Daoy (cell line): ENCODE measurements at places on chromosomes 16 and 17. TPM values are rescaled to one million over a fixed set of nuclear protein-coding genes. Genes with fewer than 3 reads are reported as not detected.

DNA sequence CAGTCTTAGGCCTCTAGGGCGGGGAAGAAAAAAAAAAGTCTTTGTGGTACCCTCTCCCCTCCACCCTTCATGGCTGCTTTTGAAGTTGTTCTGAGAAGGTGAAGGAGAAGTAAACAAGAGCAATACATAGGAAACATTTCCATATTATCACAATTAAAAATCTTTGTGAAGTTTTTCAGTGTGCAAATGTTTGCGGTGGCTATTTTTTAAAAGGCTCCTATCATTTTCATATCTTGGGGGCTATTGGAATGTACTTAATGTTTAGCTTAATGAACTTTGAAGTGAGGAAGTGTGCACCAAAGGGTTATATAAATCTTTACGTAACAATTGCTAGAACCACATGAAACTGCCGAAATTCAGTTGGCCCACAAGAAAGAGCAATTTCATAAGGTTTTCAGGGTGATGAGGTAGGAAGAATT is 7.6 kb downstream of the NOL11 start:
- no peak for DNase-seq

GRCh38 chr17:58305626-58306025 is 23.0 kb downstream of the TSPOAP1 start:
- no peak for DNase-seq

DNA sequence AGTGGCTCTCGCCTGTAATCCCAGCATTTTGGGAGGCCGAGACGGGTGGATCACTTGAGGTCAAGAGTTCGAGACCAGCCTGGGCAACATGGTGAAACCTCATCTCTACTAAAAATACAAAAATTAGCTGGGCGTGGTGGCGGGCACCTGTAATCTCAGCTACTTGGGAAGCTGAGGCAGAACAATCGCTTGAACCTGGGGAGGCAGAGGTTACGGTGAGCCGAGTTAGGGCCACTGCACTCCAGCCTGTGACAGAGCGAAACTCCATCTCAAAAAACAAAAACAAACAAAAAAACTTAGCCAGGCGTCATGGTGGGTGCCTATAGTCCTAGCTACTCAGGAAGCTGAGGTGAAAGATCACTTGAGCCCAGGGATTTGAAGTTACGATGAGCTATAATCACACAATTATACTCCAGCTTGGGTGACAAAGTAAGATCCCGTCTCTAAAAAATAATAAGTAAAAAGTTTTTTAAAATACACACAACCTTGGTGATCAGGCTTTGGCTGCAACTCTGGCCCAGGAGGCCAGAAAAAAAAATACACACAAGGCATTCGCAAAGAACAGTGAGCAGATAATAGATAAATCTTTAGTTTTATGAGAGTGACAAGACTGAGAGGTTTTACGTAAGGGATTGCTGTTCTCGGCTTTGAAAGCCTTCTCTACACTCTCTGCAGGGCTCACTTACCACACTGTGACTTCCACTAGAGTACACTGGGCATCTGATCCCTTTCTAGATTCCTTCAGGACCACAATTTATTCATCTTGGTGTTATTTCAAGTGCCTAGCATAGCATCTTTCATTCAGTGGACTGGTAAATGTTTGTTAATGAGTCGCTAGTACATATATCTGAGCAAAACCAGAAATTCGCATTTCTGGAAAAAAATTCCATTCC is 5.9 kb downstream of the GSPT1 start:
- DNase-seq: no peak

DNA sequence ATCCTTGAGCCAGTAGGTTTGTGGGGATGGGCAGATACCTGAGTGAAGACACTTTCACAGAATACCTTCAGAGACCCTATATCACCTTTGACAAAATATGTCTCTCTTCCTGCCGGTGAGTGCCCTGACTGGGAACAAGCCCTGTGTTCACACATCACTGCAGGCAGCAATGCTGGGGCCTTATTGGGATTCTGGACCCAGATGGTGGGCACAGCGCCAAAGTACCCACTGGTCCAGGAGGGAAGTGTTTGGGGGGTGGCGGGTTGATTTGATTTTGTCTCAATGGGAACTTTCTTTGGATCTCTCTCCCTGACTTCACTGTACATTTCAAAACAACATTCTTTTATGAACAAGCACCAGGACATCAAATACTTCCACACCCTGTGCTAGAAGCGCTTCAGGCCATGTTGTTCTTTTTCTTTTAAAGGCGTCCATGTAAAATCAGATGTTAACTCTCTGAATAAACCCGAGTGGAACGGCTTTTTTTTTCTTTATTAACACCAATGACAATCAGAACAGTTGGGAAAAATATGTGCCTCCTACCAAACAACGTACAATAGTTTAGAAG is 62.4 kb upstream of the AKTIP start:
- DNase-seq: no peak

DNA sequence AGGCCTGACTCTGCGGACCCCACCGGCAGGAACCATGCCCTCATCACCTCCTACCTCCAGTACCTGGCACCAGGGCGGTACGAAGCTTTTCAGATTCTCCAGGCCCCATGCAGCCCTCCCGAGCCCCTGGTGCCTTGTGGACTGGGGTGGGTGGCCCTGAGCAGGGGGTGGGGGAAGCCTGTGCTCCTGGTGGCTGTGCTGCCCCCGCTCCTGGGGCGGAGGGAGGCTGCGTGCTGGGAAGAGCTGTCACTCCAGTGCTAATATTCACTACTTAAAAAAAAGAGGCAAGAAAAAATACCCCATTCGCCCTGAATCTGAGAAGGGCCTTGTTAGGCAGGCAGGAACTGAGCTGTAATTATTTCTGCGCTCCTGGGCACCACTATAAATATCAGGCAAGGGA is 111.8 kb downstream of the ENGASE start:
- no peak for DNase-seq

DNA sequence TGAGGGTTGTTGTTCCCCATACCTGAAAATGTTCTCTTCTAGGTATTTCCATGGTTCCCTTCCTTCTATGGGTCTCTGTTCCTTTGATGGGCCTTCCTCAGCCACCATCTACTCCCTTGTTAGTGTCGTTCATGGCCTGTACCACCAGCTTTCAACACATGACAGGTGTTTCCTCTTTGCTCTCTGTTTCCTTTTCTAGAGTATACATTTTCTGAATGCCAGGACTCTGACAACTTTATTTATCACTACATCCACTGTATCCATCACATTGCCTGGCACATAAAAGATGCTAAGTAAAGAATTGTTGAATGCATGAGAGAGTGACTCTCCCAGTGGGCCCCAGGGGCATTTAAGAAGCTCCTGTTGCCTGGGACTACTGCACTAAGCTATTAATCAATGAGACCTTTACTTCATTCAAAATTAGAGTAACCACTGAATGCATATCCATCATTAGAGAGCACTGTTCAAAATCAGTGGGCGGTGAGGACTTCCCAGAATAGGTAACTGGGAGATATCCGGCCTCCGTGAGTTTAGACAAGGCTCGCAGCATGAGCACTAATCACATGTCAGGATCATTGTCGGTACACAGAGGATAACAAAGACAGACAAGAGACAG is 255.0 kb downstream of the CBLN1 start:
- DNase-seq: no peak

DNA sequence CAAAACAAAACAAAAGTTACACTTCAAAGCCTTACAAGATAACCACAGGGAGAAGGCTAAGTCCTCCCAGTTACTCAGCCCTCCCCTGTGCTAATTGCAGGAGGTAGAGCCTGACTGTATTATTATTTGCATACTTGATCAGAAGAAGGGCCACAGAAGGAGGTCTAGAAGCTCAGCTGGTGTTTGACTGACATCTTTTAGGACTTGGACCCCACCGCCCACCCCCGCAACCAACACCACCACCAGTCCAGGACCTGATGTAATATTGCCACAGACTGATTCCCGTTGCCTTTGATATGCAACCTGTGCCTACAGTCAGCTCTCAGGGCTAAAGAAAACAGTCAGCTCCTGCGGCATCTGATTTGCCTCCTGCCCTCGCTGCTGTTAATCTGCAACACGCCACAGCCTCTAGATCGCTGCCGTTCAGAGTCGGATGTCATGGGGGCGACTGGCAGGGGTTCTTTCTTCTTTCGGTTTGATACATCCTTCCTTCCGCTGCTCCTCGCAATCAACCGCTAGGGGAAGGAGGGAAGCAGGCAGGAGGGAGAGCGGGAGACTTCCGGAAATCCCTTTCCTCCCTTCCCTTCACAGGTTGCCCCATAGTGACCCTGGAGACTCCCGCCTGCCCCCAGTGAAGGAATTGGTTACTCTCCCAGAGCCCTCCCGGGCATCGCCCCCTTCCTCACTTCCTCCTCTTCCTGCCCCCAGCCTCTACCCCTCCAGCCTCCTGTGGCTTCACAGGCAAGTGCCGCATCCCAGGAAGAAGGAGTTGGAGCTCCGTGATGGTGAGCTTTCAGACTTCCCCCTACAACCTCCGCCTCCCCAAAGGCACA is 90.5 kb upstream of the SOX9 start:
- DNase-seq: peak; percentile 85

Gene ZNF263
- total RNA-seq: 28.8 and 61.1 TPM in 2 replicates

Gene SALL1
- total RNA-seq: 0.48 and 0.57 TPM in 2 replicates

Gene JPH3
- 6.2 and 7.4 TPM in 2 replicates for total RNA-seq
